ENCODE measurements at places on chromosomes 3 and 15.

- DNase-seq: no peak
Measured at GRCh38 chr15:72614810-72615532, 39.5 kb upstream of the GOLGA6B start.

GRCh38 chr3:72033666-72034428 lies 248.9 kb upstream of the PROK2 start:
- no peak for DNase-seq

GRCh38 chr15:73022161-73022560 lies 30.1 kb upstream of the NEO1 start:
- DNase-seq: no peak

DNA sequence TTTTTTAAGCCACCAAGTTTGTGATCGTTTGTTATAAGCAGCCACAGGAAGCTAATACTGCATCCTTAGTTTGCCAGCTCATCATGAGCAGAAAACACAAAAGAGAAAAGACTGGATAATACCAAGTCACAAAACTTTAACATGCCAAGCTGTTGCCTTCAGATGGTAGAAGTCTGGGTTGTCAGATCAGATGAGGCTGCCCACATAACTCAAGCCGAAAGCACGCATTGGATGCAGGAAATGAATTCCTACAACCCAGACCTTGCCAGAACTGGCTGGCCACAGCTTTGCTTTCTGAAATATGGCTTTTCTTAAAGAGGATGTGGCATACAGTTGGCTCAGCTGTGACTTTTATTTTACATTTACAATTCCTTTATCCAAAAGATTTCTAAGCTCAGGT lies 118.3 kb upstream of the NEO1 start:
- peak; percentile 17 for DNase-seq

- no peak for DNase-seq
Measured at GRCh38 chr3:191237047-191237882, 38.2 kb downstream of the OSTN start.

GRCh38 chr3:195808741-195809290 lies 2.9 kb downstream of the MUC4 start:
- no peak for DNase-seq

DNA sequence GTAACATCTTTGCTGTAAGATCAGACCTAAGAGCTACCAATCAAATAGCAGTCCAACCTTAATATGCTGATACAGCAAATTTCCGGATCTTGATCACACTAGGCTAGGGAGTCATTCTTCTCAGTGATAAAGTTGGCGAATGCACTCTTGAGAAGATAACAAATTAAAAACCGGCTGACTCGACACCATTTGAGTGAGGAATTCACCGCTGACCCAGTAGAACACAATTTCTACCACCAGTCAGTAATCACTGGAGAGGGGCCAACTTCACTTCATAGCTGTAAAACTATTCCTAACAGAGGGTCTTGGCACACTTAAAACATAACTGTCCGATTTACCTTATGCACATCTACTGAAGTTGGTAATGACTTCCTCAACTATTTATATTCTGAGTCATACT lies 47.2 kb downstream of the MEIS2 start:
- no peak for DNase-seq

GRCh38 chr3:37223141-37223558 lies 48.8 kb upstream of the LRRFIP2 start:
- no peak for DNase-seq

- DNase-seq: peak; percentile 33
Measured at GRCh38 chr15:36954486-36954885, 145.9 kb downstream of the MEIS2 start.

- DNase-seq: no peak
Measured at GRCh38 chr3:69579306-69580041, 159.8 kb upstream of the MITF start.

- peak; percentile 76 for DNase-seq
Measured at GRCh38 chr3:124812291-124813265, 74.6 kb downstream of the ITGB5 start.

GRCh38 chr3:18307529-18307928 lies 117.6 kb downstream of the SATB1 start:
- peak; percentile 73 for DNase-seq

- DNase-seq: peak; percentile 85
Measured at GRCh38 chr3:78823859-78824258, 943.9 kb downstream of the ROBO1 start.

GRCh38 chr3:137259701-137260100 lies 301.9 kb downstream of the IL20RB start:
- DNase-seq: no peak

DNA sequence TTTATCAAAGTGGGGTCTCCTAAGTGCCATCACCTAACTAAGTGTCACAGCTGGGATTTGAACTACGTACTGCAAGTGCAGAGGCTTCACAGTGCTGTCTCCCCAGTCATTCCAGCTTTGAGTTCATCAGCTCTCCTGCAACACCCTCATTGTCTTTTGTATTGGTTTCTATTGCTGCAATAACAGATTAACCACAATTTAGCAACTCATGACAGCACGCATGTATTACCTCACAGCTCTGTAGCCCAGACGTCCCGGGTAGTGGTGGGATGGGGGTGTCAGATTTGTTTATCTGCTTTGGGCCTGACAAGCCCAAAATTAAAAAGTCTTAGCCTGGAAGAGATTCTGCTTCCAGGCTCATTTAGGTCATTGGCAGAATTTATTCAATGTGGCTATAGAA lies 220.5 kb upstream of the LRRN1 start:
- DNase-seq: no peak

DNA sequence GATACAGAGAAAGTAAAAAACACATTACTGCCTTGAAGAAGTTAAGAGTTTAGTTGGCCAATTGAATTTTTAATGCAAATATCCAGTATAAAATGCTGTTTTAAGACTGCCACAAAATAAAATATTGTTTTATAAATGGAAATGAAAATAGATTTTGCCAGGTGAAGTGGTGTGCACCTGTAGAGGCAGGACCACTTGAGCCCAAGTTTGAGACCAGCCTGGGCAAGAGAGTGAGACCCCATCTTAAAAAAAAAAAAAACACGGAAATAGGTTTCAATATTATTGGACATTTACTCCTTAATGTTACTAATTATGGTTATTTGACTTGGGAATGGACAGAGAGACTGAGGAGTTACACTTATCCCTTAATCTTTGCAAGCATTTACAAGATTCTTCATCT lies 1.9 kb downstream of the PIGB start:
- DNase-seq: no peak

DNA sequence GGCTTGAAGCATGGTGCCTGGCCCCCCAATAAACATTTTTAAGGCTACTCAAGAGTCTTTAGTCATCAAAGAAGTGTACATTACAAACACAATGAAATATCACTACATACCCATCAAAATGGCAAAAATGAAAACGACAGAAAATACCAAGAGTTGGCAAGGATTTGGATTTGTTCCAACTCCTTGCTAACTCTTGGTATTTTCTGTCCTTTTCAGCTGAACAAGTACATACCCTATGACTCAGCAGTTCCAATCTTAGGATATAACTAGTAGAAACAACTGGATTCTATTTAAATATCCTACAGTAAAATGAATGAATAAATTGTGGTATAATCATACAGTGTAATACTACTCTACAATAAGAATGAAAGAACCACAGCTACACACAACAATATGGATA lies 25.1 kb upstream of the GABPB1 start:
- DNase-seq: no peak

DNA sequence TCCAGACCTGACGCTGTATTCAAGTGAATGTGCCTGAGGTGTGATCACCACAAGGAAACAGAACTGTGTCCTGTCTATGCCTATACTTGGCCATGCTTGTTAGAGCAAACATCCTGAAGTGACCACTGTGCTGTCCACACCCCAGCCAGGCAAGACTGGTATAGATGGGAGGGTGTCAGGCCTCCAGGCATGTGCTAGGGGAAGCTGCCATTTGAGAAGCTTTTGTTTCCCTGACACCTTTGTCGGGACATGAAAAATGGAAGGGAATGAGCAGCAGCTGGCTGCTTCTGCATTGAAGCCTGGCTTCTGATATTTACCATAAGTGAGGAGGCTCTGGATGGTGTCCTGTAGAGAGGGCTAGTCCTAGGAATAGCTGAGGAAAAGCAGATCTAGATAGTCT lies 106.2 kb downstream of the CPNE4 start:
- DNase-seq: no peak

- peak; percentile 96 for DNase-seq
Measured at GRCh38 chr3:139234491-139234890, 109.3 kb upstream of the MRPS22 start.

DNA sequence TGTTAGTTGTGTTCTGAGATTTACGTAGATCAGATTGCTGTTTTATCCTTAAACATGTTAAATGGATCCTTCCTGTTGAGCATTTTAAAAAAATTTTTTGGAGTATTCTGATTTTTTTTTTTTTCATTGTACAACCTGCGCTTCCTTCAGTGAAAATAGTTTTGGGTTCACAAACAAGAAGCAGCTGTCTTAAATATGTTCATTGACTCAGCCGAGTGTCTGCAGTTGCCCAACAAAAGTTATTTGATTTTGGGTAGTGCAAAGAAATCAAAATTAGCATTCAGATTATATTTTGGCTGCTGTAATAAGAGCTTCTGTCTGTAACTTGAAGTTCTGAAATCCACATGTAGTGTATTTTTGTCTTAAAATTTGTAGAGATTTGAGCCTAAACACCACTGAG lies 148.2 kb downstream of the BBX start:
- DNase-seq: no peak

All from bronchial epithelial cell (primary cell).